Posterior vena cava (tissue), 2 donors: ENCODE measurements at places on chromosomes 1 and 21.

- no peak for DNase-seq
Measured at GRCh38 chr1:71039661-71040262, 7.9 kb downstream of the PTGER3 start.

DNA sequence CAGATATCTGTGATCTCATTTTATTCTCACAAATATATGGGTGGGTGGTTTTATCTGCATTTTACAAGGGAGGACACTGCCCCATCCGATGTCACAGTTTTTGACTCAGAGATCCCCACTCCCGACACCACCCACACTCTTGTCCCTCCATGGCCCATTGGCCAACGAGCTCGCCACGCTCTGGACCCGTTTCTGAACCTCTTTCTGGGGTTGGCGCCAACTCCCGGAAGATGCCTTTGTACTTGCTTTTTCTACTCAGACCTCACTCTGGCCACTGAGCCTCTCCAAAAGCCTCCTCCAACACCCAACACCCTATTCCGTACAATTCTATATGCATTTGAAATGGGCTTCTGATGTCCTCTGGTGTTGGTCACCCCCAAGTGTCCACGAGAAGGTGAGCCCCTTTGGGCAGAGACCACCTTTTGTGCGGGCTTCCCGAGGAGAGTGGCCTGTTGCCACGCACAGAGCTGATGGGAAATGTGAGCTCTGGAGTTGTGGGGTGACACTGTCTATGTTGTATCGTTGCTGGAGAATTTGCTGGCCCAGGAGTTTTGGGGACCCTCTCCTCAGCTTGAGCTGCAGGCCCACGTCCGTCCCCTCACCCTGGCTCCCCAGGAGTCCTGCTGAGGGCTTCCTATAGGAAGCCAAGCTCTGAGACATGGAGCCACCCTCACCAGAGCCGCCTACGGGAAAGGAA is 366.9 kb upstream of the VAMP3 start:
- no peak for DNase-seq

- no peak for DNase-seq
Measured at GRCh38 chr1:181131255-181131941, 42.9 kb downstream of the IER5 start.

DNA sequence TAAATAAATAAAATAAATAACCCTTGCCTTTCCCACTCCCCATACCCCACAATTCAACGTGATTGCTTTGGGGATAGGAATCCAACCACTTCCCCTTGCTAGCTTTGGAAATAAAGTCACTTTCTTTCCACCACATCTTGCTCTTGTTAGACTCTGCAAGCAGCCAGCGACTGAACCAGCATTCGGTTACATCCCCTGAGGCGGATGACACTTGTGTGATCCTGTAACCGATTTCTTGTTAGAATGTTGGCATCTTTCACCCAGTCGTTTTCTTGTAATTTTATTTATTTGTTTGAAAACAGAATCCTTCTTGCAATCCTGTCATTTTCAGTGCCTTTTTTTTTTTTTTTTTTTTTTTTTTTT is 1.6 kb upstream of the IFNGR2 start:
- DNase-seq, result no peak

DNA sequence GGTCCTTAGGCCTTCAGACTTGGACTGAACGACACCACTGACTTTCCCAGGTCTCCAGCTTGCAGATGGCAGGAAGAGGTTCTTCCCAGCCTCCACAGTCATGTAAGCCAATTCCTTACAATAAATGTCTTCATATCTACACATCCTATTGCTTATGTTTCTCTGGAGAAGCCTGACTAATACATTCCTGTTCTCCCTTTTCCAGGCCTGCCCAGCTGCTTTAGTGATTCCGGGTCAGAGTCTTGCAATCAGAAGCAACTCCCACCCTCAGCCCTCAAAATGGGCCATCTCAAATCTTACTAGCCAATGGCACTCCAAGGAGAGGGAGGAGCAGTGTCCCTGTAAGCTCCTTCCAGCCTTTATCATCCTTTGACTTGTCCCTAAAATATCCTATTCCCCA is 16.4 kb upstream of the CPT2 start:
- DNase-seq, result no peak

- DNase-seq, result no peak
Measured at GRCh38 chr1:22074803-22075202, 22.3 kb downstream of the CDC42 start.

DNA sequence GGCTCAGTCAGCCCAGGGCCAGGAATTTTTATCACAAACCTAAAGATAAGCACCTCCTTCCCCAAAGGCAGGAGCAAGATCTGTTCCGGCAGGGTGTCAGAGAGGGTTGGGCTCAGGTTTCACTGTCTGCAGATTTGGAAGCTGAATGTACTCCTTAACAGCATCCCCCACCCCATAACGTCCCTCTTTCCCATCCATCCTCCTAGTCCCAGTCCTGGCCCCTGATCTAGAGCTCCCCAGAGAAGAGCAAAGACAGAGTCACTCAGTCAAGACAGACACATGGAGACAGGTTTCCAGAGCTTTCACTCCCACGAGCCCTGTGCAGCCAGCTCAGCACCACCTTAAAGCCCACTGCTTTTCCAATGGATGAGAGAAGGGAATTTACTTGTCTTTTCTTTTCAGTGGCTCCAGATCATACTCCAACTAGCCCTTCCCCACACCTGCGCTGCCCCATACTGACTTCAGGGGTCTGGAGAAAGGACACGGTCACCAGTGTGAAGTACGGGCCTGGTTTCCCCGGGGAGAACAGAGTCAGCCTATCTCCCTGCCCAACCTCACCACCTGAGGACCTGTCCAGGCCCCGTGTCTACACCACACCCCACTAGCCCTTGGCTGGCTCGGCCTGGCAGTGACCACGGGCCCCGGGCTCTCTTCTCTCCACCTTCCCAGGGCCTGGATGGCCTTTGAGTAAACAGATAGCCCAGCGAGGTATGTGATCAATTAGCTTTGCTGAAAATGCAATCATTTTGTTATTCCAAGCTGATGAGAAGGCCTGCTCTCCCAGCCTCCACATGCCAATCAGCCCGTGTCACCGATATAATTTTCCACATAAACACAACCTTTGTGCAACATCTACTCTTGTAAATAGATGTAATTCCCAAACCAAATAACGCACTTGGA is 249.1 kb downstream of the FOXD2 start:
- DNase-seq, result no peak

GRCh38 chr1:14912839-14913481 is 240.6 kb upstream of the TMEM51 start:
- no peak for DNase-seq

DNA sequence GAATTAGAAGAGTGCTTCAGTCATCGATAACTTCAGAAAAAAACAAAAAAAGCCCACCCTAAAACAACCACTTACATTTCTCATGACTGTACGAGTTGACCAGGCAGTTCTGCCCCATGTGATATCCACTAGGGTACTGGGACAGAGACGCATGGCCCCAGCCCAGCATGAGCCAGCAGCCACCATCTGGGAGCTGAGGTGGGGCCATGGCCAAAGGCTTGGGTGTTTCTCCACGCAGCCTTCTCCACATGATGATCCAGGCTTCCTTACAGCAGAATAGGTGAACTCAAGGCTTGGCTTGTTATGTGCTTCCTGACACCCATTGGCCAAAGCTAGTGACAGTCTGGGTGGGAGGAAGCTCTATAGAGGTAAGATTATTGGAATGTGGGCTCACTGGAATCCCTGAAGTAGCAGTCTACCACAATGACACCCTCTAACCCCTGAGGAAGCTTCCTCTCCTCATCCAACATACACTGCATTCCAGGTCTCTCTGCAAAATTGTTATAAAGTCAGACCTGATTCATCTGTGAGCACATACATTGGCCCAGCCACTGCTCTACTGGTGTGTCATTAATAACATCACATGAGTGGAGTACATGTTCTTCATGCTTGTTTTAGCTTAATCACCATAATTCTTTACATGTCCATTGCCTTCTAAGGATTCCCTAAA is 66.3 kb upstream of the NTPCR start:
- no peak for DNase-seq

GRCh38 chr1:215256936-215257679 is 174.6 kb downstream of the KCNK2 start:
- DNase-seq, result no peak

- DNase-seq, result no peak
Measured at GRCh38 chr1:200027264-200027823, at the start of gene NR5A2. TSS of gene NR5A2 (plus strand) at chr1:200027710. CDS start at chr1:200027848, 138 bp downstream.

- no peak for DNase-seq
Measured at GRCh38 chr1:7863756-7864328, 11.0 kb upstream of the UTS2 start.

GRCh38 chr21:45981151-45982091 is at the start of gene COL6A1:
TSS of gene COL6A1 (plus strand) at chr21:45981770. CDS start at chr21:45981851, 81 bp downstream.
- peak; percentile 96 for DNase-seq

- DNase-seq, result no peak
Measured at GRCh38 chr1:39849203-39849602, 34.1 kb downstream of the TRIT1 start.

- no peak for DNase-seq
Measured at GRCh38 chr1:14110040-14110439, 410.1 kb downstream of the PRDM2 start.

- no peak for DNase-seq
Measured at GRCh38 chr1:99268021-99268420, 3.7 kb downstream of the PLPPR4 start.

DNA sequence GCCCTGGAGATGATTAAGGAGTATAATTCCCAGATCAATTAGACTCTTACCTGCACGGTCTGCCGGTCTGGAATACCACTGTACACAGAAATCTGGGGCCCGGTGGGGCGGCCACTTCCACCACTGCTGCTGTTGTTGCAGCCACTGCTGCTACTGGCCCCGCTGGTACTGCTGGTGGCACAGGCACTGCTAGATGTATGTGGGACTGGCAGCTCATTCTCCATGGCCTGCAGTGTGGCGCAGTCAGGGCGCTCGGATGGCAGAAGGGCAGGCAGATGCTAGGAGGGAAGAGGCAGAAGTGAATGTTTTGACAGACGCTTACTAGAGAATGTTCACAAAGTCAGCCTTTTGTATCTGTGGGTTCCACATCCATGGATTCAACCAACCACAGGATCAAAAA is 54.4 kb upstream of the A3GALT2 start:
- no peak for DNase-seq

- no peak for DNase-seq
Measured at GRCh38 chr1:64518692-64519481, 49.0 kb downstream of the CACHD1 start.

DNA sequence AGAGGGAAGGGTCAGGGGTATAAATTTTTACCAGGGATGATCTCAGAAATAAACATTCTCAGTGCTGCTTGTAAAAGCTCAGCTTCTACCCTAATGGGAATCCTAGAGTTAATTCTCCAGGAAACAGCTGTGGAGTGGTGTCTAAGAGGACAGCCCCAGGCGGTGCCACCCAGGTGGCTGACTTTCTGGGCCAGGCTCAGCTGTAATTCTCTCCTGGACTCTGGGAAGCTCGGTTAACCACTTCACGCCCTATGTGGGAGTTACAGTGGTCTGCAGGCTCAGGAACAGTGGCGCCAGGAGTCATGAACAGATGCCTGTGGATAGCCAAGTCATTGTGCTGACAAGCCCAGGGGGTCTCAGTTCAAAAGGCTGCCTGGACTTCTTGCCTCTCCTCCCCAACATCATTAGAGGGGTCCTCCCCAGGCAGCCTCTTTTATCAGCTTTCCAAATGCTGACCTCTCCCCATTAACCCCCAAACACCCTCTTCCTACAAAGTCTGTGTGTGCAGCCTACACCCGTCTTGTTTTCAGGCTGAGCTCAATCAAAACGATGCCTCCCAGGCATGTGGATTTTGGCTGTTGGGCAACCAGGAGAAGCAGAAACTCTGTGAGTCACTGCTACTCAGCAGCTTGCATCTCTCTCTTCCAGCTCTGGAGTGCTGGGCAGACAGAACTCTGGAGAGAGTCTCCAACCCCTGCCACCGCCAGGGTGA is 1.2 kb downstream of the HHIPL2 start:
- no peak for DNase-seq

DNA sequence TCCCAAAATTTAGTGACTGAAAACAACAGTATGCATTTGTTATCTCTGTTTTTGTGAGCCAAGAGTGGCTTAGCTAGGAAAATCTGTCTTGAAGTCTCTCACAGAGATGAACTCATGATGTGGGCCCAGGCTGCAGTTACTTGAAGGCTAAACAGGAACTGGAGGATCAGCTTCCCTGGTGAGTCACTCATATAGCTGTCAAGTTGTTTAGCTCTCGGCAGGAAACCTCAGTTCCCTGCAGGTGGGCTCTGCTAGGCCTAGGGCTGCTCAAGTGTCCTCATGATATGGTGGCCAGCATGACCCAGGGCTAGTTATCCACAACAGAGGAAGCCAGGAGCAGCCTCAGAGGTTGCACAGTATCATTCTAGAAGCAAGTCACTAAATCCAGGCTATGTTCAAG is 30.2 kb upstream of the DDX59 start:
- DNase-seq, result no peak

DNA sequence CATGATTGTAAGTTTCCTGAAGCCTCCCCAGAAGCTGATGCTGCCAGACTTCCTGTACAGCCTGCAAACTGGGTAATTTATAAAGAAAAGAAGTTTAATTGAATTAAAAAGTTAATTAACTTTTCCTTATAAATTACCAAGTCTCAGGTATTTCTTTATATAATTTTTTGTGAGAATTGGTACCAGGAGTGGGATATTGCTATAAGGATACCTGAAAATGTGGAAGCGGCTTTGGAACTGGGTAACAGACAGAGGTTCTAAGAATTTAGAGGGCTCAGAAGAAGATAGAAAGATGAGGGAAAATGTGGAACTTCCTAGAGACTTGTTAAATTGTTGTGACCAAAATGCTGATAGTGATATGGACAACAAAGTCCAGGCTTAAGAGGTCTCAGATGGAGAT is 163.1 kb downstream of the PTPRU start:
- no peak for DNase-seq

DNA sequence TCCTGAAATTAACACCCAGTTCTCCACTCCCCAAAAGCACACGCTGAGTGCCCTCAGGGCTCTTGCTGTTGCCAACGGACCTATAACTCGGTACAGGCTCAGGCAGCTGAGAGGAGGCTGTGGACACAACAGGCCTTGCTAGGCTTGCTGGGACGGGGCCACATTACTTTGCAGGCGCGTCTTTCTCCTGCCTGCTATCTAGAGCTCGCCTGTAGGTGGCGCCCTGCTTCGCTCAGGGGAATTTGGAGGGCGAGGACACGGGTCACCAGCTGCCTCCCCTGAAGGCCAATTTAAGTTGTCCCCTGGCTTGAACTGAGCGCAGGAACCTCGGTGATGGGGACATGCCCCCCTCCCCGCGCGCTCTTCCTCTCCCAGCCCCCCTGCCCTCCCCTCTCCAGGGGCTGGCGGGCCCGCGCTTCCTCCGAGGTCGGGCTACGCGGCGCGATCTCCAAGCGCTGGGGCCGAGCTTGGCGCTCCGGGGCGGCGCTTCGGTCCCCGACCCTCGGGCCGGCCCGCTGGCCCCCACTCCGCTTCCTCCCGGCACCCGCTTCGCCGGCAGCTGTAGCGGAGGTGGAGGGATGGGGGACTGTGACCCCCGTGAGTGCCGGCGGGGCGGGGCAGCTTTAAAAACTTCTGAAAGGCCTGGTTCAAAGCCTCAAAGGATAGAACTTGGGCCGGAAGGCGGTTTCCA is 32.4 kb upstream of the NFIA start:
- DNase-seq, result peak; percentile 98
